ENCODE measurements at places on chromosomes 11 and 22.

DNA sequence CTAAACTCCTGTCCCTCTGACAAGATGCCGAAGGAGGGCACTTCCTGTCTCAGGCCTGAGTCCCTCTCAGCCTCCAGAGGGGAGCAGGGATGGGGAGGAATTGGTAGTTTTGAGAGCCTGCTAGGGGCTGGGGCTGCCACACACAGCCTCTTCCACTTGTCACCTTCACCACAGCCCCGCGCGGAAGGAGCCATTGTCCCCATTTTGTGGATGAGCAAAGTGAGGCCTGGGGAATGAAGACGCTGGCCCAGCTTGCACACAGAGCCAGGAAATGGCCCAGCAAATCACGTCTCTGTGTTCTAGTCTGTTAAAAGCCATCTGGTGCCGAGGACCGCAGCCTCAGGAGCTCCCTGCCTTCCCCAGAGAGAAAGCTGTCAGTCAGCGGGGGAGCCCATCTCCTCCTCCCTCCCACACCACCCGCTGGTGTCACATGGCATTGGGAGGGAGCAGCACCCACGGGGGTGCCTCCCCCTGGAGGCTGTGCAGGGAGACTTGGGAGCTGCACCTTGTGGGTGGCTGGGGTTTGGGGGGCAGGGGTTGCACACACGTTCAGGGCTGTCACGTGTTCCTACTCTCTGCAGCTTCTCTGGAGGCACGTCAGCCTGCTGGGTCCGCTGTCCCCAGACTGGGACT, 34.6 kb downstream of the RASD2 start:
- DNase-seq = no peak

GRCh38 chr11:17259519-17259918, 17.0 kb upstream of the NUCB2 start:
- DNase-seq = no peak

GRCh38 chr22:44831885-44832284, 79.5 kb downstream of the ARHGAP8 start:
- DNase-seq = no peak

- no peak for DNase-seq
These were observed 42.5 kb downstream of the CLPB start for GRCh38 chr11:72391638-72392423.

GRCh38 chr22:43438666-43439347, 27.0 kb downstream of the MPPED1 start:
- no peak for DNase-seq

GRCh38 chr11:18522388-18522787, 4.4 kb downstream of the TSG101 start:
- no peak for DNase-seq

DNA sequence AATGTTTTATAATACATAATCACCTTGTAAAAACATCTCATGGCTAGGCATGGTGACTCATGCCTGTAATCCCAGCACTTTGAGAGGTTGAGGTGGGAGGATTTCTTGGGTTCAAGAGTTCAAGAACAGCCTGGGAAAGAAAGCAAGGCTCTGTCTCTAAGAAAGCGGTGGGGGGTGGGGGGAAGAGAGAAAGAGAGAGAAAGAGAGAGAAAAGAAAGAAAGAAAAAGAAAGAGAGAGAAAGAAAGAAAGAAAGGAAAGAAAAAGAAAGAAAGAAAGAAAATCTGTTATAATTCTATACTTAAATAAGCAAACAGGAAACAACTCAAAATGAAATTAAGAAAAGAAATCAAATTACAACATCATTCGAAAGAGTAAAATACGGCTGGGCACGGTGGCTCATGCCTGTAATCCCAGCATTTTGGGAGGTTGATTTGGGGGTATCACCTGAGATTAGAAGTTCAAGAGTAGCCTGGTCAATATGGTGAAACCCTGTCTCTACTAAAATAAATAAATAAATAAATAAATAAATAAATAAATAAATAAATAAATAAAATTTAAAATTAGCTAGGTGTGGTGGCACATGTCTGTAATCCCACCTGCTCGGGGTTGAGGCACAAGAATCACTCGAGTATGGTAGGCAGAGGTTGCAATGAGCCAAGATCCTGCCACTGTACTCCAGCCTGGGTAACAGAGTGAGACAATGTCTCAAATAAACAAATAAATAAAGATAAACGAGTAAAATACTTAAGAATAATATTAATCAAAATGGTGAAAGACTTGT, 65.4 kb downstream of the ZNF280B start:
- DNase-seq = no peak

GRCh38 chr22:17637490-17638181, 921 bp upstream of the BCL2L13 start:
- no peak for DNase-seq

GRCh38 chr11:121927097-121927785, 188.8 kb downstream of the BLID start:
- no peak for DNase-seq
